ENCODE measurements at places on chromosomes 4 and X.
A peak's percentile ranks its signal among the peaks of the same experiment; 100 is the strongest.

DNA sequence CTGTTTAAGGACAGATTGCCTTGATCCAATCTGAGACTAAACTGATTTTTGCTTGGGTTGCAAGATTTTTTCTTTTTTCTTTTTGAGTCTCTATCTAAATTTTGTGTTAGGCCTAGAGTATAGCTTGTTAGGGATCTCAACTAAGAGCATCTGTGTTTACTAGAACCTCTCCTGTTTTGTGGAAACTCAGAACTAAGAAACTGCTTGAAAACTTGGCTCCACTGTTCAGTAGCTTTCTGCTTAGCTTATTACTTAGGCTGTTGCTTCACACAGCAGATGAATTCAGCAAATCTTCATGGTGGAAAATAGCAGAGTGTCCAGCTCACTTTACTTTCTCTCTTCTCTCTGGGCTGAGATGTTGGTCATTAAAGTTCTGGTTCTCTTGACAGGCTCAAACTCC is 36.7 kb upstream of the SLC6A14 start:
- no peak for DNase-seq

DNA sequence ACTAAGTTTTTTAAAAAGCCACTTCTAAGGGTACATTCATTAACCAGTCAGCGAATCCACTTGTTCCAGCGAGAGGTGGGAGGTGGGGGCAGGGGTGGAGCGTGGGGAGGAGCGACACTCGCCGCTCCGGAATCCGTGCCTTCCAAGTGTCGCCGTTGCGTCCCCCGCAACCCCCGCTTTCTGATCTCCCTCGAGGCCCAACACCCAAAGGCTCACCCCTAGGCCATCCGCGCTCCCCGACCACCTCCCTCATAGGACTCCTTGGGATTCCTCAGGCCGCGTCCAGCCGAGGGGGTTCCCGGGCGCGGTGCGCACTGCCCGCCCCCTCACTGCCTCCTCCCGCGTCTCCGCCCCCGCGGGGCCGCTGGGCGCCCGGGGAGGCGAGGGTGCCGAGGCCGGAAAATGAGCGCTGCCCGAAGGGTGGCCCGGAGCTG is 108.1 kb upstream of the STOX2 start:
- DNase-seq: no peak

DNA sequence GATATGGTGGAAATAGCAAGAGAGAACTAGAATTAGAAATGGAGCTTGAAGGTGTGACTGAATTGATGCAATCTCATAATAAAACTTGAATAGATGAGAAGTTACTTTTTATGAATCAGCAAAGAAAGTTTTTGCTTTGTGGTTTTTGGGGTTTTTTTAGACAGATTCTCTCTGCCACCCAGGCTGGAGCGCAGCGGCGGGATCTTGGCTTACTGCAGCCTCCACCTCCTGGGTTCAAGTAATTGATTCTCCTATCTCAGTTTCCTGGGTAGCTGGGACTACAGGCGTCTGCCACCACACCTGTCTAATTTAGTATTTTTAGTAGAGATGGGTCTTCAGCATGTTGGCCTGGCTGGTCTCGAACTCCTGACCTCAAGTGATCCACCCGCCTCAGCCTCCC is 23.7 kb upstream of the NEIL3 start:
- no peak for DNase-seq

DNA sequence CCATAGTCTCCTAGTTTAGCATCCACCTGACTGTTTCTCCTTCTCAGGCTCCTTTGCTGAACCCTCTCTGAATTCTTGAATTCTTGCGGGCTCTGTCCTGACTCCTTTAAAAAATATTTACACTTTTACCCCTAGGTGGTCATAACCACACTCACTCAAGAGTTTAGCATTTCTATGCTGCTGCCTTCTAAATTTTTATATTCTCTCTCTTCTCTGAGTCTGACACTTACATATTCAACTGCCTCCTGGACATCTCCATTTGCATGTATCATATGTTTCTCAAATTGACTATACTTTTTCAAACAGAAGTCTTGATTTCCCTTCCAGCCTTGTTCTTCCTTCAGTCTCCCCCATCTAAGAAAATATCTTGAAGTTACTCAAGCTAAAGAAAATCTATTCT is 31.6 kb downstream of the ARL9 start:
- no peak for DNase-seq

DNA sequence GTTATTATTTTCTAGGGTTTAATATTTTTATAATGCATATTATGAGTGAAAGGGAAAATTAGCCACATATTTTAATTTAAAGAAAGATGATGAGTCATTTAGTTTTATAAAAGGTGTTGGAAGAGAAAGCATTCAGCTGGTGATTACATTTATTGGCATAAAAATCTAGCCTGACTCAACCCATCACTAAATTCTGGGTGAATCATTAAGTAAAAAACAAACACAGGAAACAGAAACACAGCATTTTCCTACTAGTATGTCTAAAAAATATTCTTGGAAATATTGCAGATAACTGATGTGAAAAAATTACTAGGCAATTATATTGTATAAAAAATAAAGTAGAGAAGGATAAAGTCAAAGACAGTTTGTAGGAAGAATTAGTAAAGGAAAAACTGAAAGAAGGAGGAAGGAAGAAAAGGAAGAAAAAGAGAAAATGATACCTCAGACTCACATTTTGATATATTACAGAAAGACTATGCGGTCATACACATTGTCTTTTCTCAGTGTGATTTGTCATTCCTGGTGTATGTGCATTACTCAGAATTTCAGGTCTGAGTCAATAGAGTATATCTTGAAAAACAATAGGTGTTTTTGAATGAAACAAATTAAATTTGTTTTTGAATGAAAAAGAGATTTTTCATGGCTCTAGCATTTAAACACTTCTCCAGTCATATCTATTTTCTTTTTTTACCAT is 48.0 kb upstream of the SPOCK3 start:
- no peak for DNase-seq

DNA sequence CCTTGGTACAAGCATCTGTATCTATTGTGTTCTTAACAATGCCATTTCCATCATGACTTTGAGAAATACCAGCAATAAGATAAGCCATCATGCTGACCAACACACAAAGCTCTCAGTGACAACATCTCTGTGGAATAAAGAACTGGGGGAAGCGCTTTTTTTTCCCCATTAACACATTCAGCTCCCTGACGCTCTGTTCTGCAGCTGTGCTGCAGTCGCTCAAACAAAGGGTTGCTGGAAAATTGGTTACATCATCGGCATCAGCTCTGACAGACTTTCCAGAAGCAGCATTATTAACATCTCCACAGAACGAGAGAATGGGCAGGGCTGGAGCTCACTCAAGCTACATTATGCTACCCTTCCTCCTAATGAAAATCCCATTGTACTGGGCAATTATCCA is 39.9 kb downstream of the DCX start:
- no peak for DNase-seq

DNA sequence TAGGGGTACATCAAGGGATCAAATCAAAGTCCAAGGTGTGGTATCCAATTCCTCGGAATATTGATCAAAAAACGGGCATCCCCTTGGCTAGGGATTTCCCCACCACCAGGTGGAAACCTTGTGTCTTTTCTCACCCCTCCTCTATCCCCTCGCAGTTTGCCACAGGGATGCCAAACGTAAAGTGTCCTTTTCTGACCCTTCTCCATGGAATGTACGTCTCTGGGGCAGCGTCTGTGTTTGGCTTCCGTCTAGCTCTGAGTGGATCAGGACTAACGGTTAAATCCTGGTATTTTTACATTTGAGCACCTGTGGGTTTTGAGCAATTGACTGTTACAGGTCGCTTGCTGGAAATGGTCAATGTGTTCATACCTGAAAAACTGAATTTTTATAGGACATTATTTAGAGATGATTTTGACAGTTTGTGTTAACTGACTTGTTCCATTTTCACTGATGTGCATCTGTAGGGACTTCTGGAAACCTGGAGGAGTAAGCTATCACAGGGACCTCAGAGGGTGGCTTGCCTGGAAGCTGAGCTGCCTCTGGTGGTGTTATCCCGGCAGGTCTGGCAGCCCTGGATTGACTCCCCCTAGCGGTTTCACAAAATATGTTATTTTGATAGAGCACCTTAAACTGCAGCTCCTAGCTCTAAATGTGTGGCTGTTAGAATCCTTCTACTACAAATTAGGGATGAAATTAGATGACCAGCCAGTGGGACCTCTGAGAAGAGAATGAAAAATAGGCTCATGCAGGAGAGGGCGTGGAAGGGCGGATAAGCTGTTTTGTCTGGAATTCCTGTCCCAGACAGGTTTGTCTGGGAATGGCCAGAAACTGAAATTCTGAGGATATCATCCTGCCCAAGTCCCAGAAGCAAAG is 8.8 kb upstream of the MGST2 start:
- peak; percentile 77 for DNase-seq

DNA sequence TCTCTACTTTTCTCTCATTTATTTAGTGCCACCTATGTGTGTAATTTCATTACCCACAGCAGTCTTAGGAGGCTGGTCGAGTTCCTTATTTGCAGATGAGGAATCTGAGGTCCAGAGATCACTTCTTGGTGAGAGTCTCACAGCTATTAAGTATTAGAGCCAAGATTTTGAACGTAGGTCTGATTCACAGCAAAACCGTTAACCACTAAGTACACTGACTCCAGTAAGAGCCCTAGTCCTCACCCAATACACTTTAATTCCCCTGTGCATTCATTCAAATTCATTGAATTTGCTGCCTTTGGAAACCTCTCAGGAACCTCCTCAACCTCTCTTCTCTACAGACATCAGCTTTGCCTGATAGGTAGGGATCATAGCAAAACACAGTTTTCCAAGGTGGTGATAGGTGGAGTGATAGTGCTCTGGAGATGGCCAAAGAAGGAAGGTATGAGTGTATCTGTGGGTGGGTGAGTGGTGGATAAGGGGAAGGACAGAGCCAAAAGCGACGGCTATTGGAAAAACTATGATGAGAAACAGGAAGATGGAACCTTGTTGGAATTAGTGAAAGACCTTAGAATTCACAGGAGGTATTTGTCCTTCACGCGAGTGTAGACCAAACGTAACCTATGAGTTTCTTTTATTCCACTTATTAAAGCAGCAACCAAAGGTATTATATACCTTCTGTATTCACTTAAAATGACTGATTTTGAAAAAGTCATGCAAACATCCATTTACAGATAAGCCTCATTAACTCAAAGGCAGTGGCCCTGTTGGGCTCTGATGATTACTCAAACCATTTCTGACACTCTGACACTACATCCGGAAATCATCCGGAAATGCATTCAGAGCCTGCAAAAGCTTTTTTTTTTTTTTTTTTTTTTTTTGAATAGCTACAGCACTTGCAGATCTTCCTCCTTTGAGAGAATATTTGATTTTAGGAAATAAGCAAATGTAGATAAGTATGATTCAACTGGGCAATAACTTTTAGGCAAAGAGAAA is 6.3 kb downstream of the FMR1 start:
- peak; percentile 29 for DNase-seq

- DNase-seq: no peak
These were observed 104.8 kb downstream of the ANK2 start for GRCh38 chr4:113154281-113154680.

- DNase-seq: no peak
These were observed 58.2 kb downstream of the NAA11 start for GRCh38 chr4:79267671-79268070.

Measured in amniotic epithelial cell (primary cell).